ENCODE measurements at places on chromosomes 5 and 9.
A peak's percentile ranks its signal among the peaks of the same experiment; 100 is the strongest.

DNA sequence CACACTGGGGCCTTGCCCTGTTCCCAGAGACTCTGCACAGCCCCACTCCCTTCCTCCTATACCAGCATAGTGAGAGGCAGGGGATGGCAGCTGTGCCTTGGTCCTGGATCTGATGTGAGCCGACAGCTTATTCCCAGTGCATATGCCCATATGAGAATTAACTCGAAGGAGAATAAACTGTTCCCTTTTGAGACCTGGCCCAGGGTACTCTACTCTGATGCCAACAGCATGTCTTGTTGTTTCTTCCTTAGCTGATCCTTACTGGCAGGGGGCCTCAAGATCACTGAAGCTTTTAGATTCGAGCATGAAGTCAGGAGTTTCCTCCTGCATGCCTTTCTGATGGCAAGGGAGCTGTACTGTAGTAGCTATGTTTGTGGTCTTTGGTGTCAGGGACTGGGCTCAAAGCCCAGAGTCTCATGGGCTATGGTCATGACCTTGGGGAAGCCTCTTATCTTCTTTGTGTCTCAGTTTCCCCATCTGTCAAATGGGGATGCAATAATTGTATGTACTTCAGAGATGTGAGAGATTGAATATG is 57.1 kb downstream of the DOCK2 start:
- no peak for DNase-seq

DNA sequence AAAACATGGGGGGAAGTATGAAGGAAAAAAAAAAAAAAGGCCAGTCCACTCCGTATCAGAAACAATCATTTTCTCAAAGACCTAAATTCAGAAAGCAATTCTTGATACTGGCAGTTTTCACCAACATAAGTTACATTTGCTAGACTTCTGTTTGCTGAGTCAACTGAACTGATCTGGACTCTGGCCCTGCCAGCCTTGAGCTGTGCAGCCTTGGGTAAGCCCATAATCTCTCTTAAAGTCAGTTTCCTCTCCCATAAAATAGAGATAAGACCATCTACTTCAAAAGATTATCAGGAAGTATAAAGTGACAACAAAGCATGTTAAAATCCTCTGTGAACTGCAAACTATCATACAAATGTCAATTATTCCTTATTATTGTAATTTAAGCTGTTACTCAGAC is 106.8 kb downstream of the MAPKAP1 start:
- no peak for DNase-seq

DNA sequence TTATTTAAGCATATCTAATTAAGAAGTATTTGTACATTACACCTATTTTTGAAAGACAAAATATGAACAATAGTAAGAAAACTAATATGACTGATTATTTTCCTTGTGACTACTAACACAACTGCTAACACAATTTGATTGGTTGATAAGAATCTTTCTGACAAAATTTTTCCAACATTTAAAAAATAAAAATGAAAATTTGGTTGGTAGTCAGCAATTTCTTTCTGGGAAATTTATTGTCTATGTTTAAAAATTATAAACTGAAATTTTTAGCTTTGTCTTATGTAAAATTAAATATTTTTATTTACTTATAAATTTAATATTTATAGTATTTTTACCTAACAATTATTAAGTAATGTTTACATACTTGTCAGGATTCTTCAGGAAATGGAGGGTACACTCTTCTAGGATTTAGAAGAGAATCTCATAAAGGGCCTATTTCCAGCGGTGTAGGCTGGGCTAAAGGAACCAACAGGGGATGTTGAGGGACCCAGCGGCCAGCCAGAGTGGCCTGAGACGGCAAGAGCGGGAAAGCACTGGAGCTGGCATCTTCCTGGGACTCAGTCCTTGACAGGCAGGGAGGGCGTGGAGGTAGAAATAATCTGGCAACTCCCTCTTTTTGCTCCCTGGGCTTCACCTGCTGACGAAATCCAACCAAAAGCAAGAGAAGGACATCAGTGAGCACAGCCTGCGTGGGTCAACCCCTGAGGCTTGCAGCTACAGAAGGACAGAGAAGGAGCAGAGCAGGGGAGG is 14.7 kb upstream of the FAM120A start:
- no peak for DNase-seq

- DNase-seq = no peak
Measured at GRCh38 chr5:39604491-39604890, 179.7 kb upstream of the DAB2 start.

- DNase-seq = no peak
Measured at GRCh38 chr5:144712090-144712489, 541.4 kb downstream of the KCTD16 start.

DNA sequence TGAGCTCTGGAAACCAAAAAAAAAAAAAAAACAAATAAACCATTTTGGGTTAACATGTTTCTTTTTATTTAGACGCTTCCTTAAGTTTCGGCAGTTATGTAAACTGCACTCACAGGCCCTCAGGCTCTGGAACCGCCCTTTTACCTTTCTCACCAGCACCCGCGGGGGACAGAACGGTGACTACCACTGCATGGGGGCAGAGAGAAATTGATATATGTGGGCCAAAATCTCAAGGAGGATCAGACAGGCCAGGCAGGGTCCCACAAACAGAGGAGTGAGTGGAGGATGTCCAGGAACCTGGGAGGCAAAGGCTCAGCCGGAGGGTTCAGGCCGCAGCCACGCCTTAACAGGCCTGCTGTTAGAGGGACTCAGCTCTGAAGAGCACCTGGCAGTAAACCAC is 54.4 kb downstream of the IRX2 start:
- no peak for DNase-seq

GRCh38 chr9:38010918-38011704 is 57.9 kb downstream of the SHB start:
- DNase-seq = no peak

DNA sequence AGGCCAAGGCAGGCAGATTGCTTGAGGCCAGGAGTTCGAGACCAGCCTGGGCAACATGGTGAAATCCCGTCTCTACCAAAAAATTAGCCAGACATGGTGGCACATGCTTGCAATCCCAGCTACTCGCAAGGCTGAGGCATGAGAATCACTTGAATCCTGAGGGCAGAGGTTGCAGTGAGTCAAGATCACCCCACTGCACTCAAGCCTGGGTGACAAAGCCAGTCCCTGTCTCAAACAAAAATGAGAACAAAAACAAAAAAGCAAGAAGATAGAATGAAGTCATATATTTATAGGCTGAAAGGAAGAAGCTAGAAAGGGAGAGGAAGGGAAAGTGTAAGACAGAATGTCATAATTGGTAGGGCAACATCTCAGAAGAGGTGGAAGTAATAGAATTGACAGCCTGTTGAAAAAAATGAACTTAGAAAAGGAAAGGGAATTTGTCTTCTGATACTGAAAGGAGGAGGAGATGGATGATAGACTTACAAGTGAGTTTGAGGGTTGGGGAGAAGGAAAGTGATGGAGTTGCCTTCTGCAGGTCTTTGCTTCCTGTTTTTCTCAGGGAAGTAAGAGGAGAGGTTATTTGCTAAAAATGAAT is 32.2 kb downstream of the CARD6 start:
- no peak for DNase-seq

GRCh38 chr5:66859526-66859925 is 263.3 kb downstream of the MAST4 start:
- no peak for DNase-seq

GRCh38 chr9:126146254-126147145 is 180.1 kb upstream of the MVB12B start:
- peak; percentile 11 for DNase-seq

DNA sequence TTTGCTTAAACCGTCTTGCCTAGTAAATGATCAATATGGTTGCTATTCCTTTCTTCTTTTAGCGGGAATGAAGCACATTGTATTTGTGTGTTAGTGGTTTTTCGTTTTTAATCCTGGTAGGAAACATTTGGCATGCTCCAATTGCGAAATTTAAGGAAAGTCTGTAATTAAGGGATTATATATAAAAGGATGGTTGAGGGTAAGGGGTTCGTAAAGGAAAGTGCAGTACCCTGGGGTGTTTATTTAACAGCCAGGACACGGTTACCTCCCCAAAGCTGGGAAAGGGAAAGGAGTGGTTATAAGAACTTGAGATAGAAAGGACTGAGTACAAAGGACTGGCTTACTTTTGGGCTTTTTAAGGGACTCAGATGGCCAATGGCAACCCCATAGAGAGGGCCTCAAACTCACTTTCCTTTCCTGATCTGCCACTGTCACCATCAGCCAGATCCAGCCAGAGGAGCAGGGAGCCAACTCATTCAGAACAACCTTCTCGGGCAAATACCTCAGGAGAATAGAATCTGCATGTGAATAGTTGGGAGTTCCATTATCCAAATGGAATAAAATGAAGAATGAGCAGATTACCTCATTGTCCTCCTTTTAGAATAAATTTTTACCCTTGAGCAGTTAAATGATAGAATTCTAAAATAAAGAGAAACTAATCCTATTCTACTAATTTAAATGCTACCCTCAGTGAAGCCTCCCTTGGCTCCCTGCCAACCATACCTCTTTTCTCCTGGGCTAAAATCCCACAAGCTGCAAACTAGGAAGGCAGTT is 117.7 kb downstream of the SNCAIP start:
- DNase-seq = no peak

DNA sequence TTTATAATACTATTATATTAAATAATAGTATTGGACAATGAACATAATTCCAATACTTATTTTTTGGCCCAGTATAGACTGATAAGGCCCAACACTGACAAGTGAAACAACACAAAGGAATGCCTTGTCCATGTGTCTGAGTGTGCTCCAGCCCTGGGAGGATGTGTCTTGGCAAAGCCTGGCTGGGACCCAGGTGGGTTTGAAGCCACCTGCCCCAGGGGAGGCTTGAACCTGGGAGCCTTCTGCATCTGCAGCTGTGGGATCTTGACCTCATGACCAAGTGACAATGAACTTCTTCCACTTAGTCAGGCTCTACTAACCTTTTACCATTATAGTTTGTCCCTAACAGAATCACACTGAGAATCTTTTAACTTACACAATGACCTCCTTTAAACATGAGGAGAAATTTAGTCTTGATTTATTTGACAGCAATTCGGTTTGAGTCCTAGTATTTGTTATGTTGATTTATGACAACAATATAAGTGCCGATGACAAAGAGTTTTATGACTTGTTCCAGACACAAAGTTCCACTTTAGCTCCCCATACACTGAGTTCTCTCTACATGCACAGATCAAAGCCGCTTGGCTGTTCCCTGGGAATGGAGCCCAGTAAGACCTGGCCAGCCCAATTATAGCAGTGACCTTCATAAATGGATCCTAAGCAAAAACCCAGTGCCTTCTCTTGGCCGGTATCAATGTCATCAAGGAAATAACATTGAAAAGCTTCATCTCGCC is 294.5 kb downstream of the CTNND2 start:
- DNase-seq = no peak

GRCh38 chr9:4324513-4324912 is 24.6 kb upstream of the GLIS3 start:
- DNase-seq = no peak

DNA sequence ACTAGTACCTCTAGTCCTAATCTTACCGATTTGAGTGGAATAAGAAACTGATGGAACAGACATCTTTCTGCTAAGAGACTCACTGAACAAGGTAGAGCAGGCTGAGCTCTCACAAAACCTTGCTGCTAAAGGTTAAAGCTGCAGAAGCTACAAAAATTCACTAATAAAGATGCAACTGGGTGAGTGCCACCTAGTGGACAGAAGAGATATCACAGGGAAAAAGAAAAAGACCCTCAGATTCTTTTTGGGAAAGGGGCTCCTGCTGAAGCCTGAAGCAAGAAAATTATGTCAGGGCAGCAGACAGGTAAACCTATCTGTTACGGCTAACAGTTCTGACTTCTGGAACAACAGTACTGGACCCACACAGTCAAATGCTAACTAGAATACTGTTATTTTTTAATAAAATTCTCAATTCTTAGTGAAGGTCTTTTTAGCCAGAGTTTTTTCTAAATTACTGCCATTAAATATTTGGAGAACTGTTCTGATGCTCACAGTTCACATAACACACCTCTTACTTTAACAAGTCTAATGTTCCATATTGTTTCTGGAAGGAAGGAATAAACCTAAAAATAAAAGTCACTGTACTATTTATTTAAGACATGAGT is 51.2 kb downstream of the DIAPH1 start:
- no peak for DNase-seq

DNA sequence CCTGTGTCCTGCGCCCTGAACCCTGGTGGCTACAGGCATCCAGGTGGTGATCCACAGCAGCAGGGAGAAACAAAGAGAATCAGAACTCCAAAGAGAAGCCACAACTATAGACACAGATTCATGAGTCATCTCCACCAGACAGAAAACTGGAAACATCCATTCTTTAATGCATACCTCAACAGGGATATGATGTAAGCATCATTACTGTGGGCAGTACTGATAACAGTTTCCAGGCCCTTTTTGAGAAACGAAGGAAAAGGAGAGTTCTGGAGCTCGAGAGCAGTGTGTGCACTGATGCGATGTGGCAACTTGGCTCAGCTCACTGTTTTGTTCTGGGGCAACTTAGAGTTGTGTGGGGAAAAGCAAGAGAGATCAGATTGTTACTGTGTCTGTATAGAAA is 215.6 kb upstream of the ADAMTS16 start:
- no peak for DNase-seq

DNA sequence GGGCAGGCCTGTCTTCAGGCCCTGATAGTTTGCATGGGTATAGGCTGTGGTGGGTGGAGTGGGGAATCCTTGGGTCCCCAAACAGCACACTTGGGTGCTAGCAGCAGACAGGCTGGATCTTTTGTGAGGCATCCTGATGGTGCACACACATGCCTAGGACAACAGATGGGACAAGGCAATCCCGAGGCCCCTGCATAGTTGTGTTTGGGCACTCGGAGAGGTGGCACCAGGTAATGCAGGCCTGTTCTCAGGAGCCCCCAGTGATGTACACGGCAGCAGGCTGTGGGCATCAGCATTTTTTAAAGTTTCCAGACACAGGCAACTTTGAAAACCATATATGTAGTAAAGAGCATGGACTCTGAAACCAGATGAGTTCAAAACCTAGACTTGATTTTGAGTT is 65.4 kb downstream of the EPB41L4A start:
- DNase-seq = no peak

DNA sequence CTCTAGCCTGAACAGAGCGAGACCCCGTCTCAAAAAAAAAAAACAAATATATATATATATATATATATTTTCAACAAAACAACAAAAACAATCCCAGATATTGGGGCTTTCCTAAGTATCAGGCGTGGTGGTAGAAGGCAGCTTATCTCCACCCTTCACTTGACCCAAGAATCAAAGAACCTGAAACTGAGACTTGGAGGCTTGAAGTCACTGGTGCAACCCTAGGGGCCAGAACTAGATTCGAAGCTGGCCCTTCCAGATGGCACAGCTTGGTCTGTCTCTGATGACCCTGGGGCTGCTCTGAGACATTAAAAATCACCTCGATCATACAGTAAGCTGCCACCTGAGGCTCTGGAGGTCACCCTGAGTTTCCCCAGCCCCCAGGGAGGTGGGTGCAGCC is 1.3 kb upstream of the KCNMB1 start:
- no peak for DNase-seq

- DNase-seq = no peak
Measured at GRCh38 chr9:125137200-125137599, 6.1 kb downstream of the SCAI start.

DNA sequence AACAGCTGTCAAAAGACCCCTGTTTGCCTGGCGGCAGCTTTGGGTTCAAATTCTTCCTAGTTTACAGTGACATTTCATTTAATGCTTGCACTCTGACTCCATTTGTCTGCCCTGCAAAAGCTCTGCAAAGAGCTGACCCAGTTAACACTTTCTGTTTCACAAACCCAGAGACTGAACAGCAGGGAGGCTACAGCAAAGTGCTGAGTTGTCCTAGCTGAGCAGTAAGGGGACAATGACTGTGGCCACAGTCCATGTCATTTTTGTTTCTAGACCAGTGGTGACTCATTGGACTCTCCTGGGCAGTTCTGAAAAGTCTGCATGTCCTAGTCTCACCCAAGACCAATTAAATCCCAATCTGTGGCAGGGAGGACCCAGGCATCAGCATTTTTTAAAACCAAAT is 994.8 kb upstream of the WWC1 start:
- DNase-seq = no peak

GRCh38 chr5:156178117-156178516 is 148.8 kb upstream of the SGCD start:
- no peak for DNase-seq

All from stimulated activated CD4-positive, alpha-beta T cell treated with anti-CD3 and anti-CD28 coated beads, Interleukin-4, amount 100 ng/mL, for 48 hours (primary cell).